A172 (cell line): ENCODE measurements at places on chromosomes 16 and 17.
A peak's percentile ranks its signal among the peaks of the same experiment; 100 is the strongest.

DNA sequence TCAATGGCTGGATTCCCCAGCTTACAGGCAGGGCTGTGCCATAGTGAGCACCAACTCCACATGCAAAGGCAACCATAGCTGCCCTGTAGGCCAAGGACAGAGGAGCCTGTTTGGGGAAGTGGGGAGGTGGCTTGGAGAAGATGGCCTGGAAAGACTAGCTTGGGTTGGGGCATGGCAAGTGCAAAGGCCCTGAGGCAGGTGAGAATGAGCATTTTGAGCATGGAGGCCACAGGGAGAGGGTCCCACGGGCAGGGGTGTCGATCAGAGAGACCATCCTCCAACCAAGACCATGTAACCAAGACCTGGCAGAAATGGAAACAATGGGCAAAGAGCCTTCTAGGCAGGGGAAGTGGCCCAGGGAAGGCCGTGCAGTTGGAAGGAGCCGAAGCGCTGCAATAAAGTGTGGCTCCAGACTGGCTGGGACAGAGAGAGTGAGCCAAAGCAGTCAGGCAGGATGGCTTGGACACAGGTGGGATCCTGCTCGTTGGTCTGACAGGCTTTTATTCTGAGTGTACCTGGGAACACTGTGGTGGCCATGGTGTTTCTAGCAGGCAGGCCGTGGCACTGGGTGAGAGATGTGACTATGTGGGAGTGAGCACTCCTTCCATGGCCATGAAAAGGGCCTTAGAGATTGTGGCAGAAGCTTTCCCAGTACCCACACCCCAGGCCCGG, 24.8 kb upstream of the MPRIP start:
- DNase-seq: no peak

- no peak for DNase-seq
Measured at GRCh38 chr16:25692351-25692741, 587 bp downstream of the HS3ST4 start.

GRCh38 chr16:70804153-70804733, 3.3 kb upstream of the VAC14 start:
- DNase-seq: peak; percentile 97

DNA sequence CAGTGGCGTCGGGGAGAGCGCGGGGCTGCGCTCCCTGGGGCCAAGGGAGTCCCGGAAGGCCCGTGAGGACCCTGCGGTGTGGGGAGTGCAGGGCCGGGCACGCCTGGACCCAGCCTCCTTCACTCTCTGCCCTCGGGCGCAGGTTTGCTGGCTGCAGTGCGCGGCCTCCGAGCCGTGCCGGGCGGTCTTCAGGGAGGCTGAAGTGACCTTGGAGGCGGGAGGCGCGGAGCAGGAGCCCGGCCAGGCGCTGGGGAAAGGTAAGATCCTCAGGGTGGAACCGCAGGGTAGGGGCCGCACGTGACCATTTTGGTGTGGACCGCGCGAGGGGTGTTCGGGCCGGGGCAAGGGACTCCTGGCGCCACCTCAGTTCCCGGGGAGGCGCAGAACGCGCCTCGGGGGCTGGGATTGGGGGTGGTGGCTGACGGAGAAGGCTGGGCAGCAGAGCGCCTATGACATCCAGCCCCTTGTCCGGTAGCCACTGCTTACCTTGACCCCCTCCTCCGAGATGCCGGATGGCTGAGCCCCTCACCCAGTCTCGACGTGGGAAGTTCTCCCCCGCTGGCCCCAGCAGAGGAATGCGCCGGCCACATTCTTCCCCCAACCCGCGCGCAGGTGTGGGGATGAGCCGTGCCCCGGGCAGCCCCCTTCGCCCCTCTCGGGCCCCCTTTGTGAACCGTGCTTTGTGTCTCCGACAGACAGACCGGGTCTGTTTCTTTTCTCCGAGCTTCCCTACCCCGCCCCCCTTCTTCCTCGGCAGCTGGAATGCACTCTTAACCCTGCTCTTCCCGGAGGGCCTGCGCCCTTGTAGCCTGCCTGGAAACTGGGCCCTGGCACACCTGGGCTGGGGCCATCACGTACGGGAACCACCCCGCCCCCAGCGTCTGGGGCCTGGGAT, 631 bp downstream of the CDH3 start:
- no peak for DNase-seq

- DNase-seq: no peak
Measured at GRCh38 chr17:69878661-69879060, 196.4 kb upstream of the KCNJ16 start.

GRCh38 chr16:9661336-9662017, 520.8 kb downstream of the GRIN2A start:
- no peak for DNase-seq

DNA sequence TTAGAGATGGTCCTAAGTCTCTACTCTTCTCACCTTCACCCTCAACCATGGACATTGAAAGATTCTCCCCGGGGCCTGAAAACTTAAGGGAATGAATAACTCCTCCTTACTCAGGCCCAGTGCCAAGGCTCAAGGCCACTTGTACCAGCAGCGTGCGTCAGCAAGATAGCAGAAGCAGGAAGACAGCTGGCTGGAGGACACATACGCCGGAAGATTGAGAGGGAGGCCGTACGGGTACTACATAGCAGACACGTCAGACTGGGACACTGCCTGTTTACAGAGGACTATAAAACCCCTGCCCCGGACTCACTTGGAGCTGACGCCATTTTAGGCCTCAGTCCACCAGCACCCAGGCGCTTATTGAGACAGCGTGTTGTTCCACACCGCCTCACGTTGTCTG, 75.8 kb upstream of the MED13 start:
- DNase-seq: no peak

DNA sequence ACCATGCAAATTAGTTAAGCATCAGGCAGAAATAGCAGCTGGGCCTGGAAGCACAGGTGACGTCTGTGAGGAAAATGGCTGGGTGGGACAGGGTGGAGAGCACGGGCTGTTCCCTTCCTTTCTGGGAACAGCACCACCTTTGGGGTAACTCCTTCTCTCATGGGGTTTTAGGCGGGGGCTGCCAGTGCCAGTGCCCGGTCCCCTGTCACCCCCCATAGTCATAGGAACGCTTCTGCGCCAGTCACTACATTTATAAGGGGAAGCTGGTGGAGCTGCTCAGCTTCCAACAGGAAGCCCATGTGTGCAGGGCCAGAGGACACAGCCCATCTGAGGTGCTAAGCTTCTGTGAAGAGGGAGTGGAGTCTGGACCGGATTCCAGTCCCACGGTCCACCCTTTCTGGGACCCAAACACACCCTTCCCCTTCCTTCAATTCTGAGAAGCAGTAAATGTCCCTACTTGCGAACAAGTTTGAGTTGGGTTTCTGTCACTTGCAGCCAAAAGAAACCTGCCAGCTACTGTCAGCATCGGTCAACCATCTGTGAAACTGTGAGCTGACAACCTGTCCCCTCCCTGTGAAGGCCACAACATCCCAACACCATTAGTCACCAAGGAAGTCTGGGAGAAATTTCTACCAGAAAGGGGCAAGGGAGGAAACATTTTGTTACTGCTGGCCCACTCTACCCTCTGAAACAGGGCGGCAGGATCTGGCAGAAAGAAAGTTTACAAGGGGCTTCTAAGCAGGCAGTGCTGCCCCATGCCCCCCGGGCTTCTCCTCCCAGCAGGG, 86.0 kb upstream of the AMZ2 start:
- DNase-seq: peak; percentile 44

- DNase-seq: peak; percentile 32
Measured at GRCh38 chr17:36880268-36880905, 56.9 kb upstream of the LHX1 start.

DNA sequence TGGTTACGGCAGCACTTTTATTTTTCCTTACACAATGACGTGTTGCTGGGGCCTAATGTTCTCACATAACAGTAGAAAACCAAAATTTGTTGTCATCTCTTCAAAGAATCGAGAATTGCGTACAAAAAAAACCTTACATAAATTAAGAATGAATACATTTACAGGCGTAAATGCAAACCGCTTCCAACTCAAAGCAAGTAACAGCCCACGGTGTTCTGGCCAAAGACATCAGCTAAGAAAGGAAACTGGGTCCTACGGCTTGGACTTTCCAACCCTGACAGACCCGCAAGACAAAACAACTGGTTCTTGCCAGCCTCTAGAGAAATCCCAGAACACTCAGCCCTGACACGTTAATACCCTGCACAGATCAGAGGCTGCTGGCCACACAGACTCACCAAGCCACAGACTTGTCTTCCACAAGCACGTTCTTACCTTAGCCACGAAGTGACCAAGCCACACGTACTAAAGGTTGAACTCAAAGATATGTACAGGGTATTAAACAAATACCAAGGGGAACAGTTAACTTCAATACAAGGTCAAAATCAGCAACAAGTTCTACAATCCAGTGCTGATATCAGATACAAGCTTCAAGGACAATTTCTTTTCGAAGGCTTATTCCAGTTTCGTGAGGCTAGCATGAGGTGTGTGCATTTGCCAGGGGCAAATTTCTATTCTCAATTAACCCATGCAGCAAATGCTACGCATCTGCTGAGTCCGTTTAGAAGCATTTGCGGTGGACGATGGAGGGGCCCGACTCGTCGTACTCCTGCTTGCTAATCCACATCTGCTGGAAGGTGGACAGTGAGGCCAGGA, 2.4 kb downstream of the ACTG1 start:
- no peak for DNase-seq

DNA sequence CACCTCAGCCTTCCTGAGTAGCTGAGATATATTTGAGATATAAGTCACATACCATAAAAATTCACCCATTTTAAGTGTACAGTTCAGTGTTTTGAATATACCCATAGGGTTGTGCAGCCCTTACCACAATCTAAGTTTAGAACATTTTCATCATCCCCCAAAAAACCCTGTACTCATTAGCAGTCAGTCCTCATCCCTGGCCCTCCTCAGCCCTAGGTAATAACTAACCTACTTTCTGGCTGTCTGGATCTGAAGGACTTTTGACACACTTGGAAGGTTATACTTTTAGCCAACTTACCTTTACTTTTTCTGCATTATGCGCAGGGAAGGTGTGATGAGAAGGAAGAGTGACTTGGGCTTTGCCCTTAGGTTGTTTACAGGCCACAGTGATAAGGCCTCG, 4.0 kb upstream of the PLEKHG4 start:
- DNase-seq: no peak

DNA sequence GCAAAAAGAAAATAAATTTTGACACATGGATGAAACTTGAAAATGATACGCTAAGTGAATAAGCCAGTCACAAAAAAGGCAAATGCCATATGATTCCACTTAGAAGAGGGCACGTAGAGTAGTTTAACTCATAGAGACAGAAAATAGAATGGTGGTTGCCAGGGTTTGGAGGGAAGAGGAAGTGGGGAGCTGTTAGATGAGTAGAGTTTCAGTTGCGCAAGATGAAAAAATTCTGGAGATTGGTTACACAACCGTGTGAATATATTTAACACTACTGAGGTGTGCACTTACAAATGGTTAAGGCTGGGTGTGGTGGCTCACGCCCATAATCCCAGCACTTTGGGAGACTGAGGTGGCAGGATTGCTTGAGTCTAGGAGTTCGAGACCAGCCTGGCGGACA, 93.4 kb upstream of the TMEM132E start:
- no peak for DNase-seq

GRCh38 chr16:51404386-51404785, 253.3 kb upstream of the SALL1 start:
- DNase-seq: no peak

GRCh38 chr17:13378361-13378760, 223.4 kb downstream of the HS3ST3A1 start:
- DNase-seq: no peak

GRCh38 chr17:4733073-4733531, 1.9 kb downstream of the MED11 start:
- DNase-seq: no peak
